ENCODE measurements at places on chromosomes 1 and 21.
A peak's percentile ranks its signal among the peaks of the same experiment; 100 is the strongest.

GRCh38 chr1:69766431-69767180 is 198.9 kb downstream of the LRRC7 start:
- H3K27me3 ChIP-seq = no peaks in the 10 kb centered on the region
- H3K27ac ChIP-seq = no peak overlapping the region
- H3K36me3 ChIP-seq = no peaks in the 10 kb centered on the region
- no peaks in the 10 kb centered on the region for H3K4me1 ChIP-seq
- H3K4me3 ChIP-seq = no peak overlapping the region

- peaks cover 7% of the 10 kb centered on the region for H3K36me3 ChIP-seq
These were observed 911 bp downstream of the GNB1 start for GRCh38 chr1:1889847-1890505.

- H3K4me3 ChIP-seq = no peak overlapping the region
- no peak for DNase-seq
- no peak overlapping the region for H3K27ac ChIP-seq
- H3K4me1 ChIP-seq = no peaks in the 10 kb centered on the region
- H3K27me3 ChIP-seq = peaks cover 59% of the 10 kb centered on the region
These were observed 140.6 kb upstream of the GRIK3 start for GRCh38 chr1:37174876-37175275.

GRCh38 chr1:178632653-178633052 is 92.4 kb upstream of the RALGPS2 start:
- no peaks in the 10 kb centered on the region for H3K4me1 ChIP-seq
- no peak overlapping the region for H3K27ac ChIP-seq
- DNase-seq = no peak
- no peaks in the 10 kb centered on the region for H3K36me3 ChIP-seq

DNA sequence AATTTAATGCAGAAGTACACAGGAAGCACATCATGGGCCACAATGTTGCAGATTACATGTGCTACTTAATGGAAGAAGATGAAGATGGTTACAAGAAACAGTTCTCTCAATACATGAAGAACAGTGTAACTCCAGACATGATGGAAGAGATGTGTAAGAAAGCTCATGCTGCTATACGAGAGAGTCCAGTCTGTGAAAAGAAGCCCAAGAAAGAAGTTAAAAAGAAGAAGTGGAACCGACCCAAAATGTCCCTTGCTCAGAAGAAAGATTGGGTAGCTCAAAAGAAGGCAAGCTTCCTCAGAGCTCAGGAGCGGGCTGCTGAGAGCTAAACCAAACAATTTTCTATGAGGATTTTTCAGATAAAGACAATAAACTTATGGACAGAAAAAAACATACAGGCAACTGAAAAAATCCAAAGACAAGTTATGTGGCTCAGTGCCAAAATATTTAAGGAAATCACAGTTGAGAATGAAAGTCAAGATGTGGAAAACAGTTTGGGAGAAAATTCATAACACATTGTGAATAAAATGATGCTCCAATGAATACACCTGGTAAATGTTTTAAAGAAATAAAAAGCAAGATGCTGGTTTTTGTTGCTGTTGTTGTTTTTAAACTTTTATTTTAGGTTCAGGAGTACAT is 2.8 kb upstream of the ZNF644 start:
- peaks cover 25% of the 10 kb centered on the region for H3K4me1 ChIP-seq
- no peak overlapping the region for H3K4me3 ChIP-seq
- H3K27me3 ChIP-seq = no peaks in the 10 kb centered on the region
- peaks cover 3% of the 10 kb centered on the region for H3K36me3 ChIP-seq
- H3K27ac ChIP-seq = peak overlapping the region; percentile 71

GRCh38 chr1:89271341-89272015 is 1.2 kb downstream of the GBP5 start:
- no peak for DNase-seq
- peaks cover 34% of the 10 kb centered on the region for H3K4me1 ChIP-seq
- H3K4me3 ChIP-seq = peak overlapping the region; percentile 94
- H3K36me3 ChIP-seq = peaks cover 25% of the 10 kb centered on the region
- H3K27me3 ChIP-seq = no peaks in the 10 kb centered on the region

GRCh38 chr1:33142483-33143064 is 39.3 kb downstream of the TRIM62 start:
- no peak for DNase-seq
- no peak overlapping the region for H3K27ac ChIP-seq
- no peak overlapping the region for H3K4me3 ChIP-seq
- peaks cover 13% of the 10 kb centered on the region for H3K36me3 ChIP-seq

DNA sequence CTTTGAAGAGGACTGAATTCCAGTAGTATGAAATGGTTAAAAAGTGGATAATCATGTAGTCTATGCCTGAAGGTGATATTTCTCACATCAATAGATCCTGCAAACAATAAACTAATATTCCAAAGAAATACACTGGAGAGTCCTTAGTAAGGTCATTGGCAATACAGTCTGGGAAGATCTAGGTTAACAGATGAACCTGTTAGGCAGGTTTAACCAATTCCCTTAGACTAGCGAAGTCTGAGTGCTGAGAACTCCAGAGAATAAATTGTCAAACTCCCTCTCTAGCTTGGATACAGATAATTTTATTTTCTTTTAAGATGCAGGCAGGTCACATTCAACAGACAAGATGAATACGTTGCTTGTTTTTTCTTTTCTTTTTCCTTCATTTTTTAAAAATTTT is 2.4 kb downstream of the GPR157 start:
- DNase-seq = no peak
- H3K4me1 ChIP-seq = peaks cover 23% of the 10 kb centered on the region

DNA sequence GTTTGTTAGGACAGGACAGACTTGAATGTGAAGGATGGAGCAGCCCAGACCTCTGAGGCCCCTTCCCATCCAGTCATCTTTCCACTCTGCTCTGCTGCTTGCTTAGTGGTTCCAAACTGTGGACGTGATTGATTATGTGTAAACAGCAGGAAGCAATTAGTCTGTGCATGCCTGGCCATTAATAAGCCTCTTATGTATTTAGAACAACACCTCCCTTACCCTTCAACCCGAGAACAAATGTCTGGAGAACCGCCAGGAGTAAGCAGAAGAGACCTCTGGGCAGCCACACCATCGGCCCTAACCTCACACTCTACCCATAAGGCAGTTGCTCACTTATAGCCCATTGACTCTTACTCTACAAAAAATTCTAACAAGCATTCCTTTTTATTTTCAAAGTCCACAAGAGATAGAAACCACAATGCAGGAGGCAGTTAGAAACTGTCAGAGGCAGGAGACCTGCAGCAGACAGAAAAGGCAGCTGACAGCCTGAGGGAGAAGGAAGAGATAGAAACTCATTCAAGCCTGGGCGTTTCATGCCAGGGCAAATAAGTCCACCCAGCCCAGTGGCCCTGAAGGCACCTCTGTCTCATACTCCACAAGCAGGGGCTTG is 5.8 kb upstream of the EPHA8 start:
- H3K27ac ChIP-seq = no peak overlapping the region
- peaks cover 53% of the 10 kb centered on the region for H3K27me3 ChIP-seq
- H3K36me3 ChIP-seq = no peaks in the 10 kb centered on the region
- H3K4me1 ChIP-seq = no peaks in the 10 kb centered on the region
- no peak for DNase-seq
- no peak overlapping the region for H3K4me3 ChIP-seq

GRCh38 chr1:9927259-9927658 is 15.9 kb downstream of the LZIC start:
- no peaks in the 10 kb centered on the region for H3K36me3 ChIP-seq
- H3K4me1 ChIP-seq = no peaks in the 10 kb centered on the region
- DNase-seq = no peak
- no peak overlapping the region for H3K4me3 ChIP-seq
- peak overlapping the region; percentile 19 for H3K27ac ChIP-seq

DNA sequence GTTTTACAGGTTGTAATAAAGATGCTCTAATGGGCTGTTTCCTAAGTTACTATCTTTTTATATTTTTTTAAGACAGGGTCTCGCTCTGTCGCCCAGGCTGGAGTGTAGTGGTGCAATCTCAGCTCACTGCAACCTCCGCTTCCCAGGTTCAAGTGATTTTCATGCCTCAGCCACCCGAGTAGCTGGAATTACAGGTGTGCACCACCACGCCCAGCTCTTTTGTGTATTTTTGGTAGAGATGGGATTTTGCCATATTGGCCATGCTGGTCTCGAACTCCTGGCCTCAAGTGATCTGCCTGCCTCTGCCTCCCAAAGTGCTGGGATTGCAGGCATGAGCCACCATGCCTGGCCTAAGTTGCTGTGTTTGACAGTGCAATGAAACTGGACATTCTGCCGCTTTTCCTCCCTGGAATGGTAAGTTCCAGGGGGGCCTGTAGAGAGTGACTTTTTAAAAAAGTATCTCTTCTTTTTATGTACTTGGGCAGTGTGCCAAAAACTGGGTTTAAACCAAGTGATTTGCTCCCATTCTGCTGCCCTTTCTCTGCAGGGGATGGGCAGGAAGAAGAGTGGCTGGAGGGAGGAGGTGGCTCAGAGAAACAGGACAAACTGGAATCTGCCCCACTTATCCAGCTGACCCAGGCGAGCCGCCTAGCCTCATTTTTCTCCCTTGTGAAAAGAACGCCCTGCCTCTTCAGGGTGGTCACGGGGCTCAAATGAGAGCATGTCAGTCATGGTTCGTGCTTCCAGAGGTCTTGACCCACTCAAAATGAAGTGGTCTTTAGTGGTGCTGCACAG is 2.3 kb downstream of the SLC37A1 start:
- H3K4me3 ChIP-seq = peak overlapping the region; percentile 85
- H3K36me3 ChIP-seq = peaks cover 9% of the 10 kb centered on the region
- no peaks in the 10 kb centered on the region for H3K27me3 ChIP-seq
- peaks cover 51% of the 10 kb centered on the region for H3K4me1 ChIP-seq
- no peak for DNase-seq

DNA sequence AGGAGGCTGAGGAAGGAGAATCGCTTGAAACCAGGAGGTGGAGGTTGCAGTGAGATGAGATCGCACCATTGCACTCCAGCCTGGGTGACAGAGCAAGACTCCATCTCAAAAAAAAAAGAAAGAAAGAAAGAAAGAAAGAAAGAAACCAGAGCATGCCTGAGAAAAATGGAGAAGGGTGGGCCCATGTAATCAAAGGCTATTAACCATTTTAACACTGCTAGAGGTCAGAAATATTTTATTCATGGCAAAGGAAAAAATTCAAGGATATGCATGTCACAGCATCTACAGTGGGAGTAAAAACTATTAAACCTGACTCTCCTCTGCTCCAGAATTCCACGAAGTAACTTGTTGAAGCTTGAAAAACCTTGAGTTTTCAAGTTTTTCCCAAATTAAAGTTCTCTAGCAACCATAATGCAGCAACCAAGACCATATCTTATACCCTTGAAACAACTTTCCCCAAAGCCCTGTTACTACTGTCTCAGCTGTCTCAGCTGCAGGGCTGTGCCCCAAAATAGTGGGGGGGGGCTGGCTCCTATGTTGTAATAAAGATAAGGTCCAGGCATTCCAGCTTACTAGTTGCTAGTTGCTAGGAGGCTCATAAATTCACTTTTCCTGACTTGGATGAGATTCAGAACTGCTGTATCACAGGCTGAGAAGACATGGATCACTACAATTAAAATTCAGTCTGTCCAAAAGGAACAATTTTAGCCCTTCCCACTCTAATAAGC is 112.9 kb upstream of the SOD1 start:
- H3K4me1 ChIP-seq = no peaks in the 10 kb centered on the region
- H3K36me3 ChIP-seq = no peaks in the 10 kb centered on the region
- DNase-seq = no peak

DNA sequence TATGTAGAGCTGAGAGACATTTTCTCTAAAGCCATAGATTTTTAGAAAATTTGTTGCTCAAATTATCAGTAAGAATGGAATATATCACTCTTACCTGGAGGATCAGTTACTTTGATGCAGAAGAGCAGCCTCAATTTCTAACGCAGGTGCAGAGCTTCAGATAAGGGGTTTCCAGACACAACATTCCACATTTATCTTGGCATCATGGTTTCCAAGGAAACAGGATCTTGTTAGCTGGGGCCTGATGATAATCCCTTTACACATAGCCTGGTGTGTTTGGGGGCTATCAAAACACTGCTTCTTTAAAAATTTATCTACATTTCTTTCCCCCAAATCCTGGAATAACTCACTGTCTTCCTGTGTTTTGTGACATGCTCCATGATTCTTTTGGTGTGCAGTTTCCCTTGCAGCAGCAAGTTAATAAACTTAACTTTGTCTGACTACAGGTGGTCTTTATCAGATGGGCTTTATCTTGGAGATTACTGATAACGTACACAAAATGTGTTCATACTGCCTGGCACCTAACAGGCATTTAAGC is 2.7 kb upstream of the STX12 start:
- no peak overlapping the region for H3K4me3 ChIP-seq
- H3K36me3 ChIP-seq = no peaks in the 10 kb centered on the region
- no peak for DNase-seq
- H3K27ac ChIP-seq = no peak overlapping the region

DNA sequence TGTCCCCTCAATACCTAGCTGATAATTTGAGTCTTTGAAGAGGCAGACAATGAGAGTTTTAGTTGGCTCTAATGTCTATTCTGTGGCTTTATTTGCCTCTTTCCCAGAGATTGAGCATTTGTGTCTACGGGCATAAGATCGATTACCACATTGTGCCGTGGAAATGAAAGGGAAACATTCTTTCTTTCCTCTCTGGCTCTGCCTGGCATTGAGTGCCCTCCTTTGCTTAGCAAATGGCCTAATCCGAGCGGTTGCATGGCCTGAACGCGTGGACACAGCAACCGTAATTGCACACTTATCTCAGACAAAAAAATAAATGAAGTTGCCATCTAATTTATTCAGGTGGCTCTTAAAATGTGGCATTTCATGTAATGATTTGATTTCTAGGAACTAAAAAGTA is 247.9 kb downstream of the ADGRL2 start:
- no peak for DNase-seq
- no peaks in the 10 kb centered on the region for H3K27me3 ChIP-seq
- no peaks in the 10 kb centered on the region for H3K4me1 ChIP-seq
- H3K27ac ChIP-seq = no peak overlapping the region
- H3K36me3 ChIP-seq = no peaks in the 10 kb centered on the region

DNA sequence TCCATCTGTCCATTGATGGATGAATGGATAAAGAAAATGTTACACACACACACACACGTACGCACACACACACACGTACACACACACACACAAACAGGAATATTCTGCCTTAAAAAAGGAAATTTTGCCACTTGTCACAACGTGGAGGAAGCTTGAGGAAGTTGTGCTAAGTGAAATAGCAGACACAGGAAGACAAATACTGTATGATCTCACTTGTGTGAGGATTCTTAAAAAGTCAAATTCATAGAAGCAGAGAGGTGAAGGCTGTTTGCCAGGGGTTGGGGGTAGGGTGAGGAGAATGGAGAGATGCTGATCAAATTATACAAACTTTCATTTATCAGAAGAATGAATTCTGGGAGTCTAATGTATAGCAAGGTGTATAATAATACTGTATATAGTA is 73.2 kb downstream of the KIF14 start:
- no peak overlapping the region for H3K4me3 ChIP-seq
- DNase-seq = no peak
- peak overlapping the region; percentile 68 for H3K27ac ChIP-seq
- H3K36me3 ChIP-seq = no peaks in the 10 kb centered on the region

GRCh38 chr1:245483247-245483646 is 328.5 kb downstream of the KIF26B start:
- no peak for DNase-seq
- H3K27ac ChIP-seq = no peak overlapping the region
- no peak overlapping the region for H3K4me3 ChIP-seq

DNA sequence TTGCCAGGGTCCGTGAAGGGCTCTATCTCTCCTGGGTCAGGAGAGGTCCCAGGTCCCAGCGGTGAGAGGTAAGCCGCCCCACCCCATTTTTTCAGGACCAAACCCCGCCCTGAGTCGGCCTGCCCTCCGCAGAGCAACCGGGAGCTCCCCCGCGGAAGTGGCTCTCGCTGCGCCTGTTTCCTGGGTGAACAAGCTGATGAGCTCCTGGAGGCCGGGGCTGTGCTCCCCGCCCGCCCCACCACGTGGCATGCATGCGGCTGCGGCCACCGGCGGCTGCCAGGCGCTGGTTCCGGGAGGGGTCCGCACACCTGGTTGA is 32.0 kb downstream of the ZBTB17 start:
- peaks cover 54% of the 10 kb centered on the region for H3K36me3 ChIP-seq
- no peaks in the 10 kb centered on the region for H3K27me3 ChIP-seq
- no peak overlapping the region for H3K27ac ChIP-seq
- DNase-seq = no peak
- H3K4me1 ChIP-seq = peaks cover 10% of the 10 kb centered on the region
